ENCODE measurements at places on chromosomes 13 and 19.

GRCh38 chr19:34588249-34588648 lies 88.7 kb downstream of the SCGB2B2 start:
- DNase-seq, result no peak

- no peak for DNase-seq
Observed at GRCh38 chr13:91346850-91347201, 661 bp upstream of the MIR17HG start.

GRCh38 chr19:1110809-1111640 lies 7.2 kb downstream of the GPX4 start:
- DNase-seq, result no peak

DNA sequence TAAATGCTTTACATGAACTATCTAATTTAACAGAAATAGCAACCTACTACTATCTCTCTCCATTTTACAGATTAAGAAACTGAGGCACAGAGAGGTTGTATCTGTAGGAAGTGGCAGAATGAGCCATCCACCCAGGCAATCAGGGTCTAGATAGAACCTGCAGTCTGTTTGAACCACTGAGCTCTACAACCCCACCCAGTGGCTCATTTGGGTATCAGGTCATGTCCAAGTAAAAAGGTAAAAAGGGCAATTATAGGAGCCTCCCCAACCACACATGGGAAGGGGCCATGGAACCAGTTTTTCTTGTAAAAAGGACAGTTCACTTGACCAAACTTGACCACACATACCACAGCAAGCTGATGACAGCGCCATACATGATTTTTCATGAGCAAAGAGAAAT lies 92.9 kb upstream of the SGCG start:
- no peak for DNase-seq

DNA sequence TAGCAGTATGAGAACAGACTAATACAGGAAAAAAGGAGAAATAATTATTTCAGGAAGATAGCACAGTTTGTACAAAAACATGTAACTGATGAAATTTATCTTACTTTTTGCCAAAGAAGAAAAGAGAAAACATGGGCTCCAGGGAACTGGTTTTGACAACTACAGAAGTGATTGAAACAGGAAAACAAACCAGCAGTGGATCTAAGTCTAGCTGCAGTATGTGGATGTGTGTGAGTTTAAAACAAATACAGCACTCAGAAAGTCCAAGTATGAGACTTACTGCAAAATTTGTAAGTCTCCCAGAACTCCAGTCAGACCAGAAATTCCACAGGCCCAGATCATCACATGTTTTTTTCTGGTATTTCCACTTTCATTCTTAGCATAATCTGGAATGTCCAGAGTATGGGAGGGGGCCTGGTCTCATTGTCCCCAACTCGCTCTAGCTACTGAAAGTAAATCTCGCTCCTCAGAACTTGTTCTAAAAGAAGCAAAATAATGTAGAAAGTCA lies 259.5 kb downstream of the NHLRC3 start:
- no peak for DNase-seq

GRCh38 chr19:18422530-18423191 lies 3.5 kb downstream of the SSBP4 start:
- DNase-seq, result no peak

DNA sequence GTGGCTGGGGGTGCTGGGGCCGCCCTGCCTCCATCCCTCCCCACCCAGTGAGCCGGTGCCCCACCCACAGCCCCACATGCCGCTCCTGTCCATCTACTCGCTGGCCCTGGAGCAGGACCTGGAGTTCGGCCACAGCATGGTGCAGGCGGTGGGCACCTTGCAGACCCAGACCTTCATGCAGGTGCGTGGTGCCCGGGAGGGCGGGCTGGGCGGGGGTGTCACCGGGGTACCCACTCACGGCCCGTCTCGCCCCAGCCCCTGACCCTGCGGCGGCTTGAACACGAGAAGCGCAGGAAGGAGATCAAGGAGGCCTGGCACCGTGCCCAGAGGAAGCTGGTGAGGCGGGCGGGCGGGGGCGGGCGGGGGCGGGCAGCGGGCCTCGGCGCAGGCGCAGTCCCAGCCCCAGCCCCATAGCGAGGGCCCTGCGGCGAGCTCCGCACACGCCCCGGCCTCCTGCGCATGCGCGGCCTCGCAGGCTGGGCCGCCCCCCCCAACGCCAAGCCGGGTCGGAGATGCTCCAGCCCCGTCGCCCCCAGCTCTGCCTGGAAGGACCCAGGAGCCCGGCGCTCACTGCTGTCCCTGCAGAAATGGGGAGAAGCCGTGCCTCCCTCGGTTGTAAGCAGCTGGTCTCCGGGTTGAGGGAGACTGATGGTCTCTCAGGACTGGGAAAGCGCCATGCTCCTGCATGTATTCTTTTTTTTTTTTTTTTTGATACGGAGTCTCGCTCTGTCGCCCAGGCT lies 7.7 kb downstream of the ARHGAP45 start:
- DNase-seq, result peak; percentile 88

- DNase-seq, result no peak
Observed at GRCh38 chr13:50668049-50668448, 175.4 kb downstream of the DLEU7 start.

DNA sequence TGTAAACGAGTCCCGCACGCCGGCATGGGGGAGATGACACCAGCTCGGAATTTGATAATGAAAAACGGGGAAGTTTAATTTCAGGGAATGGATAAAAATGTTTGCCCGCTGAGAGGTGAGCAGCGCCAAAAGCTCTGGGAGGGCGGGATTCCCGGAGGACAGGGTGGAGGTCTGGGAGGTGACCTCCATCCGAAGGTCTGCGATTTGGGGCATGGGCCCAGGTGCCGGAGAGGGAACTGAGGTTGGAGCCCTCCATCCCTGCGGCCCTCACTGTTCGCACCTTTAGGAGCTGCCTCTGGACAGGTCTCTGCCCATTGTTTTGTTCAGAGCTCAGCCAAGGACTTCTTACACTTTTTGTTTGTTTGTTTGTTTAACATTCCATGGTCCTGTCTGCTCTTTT lies 129.8 kb downstream of the URI1 start:
- no peak for DNase-seq

DNA sequence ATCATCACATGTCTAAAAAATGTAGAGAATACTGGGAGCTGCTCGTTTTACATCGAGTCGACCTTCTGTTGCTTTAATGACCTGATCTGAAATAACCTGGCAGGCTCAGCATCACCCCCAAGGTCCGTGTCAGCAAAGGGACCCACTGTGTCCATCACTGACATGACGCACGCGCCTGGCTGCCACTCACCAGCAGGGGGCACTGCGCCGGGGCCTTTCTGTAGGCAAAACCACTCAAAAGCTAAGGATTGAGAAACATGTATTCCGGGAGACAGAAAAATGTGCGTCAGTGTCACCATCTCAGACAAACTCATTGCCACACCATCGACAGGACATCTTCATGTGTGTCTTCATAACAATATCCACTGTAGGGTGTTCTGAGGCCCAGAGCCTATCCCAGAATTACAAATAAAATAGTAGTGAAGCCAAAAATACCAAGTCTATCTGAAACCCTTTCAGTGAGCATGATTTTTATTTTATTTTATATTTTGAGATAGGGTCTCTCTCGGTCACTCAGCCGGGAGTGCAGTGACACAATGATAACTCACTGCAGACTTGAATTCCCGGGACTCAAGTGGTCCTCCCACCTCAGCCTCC lies 130.3 kb upstream of the LSM14A start:
- no peak for DNase-seq

DNA sequence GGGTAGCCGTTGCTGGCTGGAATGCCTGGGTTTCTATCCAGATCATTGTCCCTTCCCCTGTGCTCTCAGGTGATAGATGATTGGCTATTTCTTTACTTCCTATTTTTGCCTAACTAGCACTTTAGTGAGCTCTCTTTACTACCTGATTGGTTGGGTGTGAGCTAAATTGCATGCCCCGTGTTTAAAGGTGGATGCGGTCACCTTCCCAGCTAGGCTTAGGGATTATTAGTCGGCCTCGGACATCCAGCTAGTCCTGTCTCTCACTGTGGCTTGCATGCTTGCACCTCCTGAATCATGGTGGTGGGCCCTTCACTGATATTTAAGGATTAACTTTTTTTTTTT lies 10.1 kb downstream of the TTYH1 start:
- no peak for DNase-seq

DNA sequence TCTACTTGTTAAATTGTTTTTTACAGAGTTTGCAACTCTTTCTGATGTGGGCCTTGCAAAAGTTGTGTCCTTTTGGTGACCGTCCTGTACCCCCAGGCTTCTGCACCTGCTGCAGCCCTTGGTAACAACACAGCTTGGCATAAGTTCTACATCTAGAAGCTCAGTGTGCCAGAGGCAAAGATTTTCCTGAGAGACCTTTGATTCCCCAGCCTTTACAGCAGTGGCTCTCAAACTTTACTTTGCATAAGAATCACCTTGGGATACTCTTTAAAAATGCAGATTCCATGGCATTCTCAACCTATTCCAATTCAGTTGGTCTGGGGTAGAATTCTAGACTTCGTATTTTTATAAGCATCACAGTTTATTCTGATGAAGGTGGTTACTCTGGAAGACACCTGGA lies 260.9 kb downstream of the DCT start:
- no peak for DNase-seq

DNA sequence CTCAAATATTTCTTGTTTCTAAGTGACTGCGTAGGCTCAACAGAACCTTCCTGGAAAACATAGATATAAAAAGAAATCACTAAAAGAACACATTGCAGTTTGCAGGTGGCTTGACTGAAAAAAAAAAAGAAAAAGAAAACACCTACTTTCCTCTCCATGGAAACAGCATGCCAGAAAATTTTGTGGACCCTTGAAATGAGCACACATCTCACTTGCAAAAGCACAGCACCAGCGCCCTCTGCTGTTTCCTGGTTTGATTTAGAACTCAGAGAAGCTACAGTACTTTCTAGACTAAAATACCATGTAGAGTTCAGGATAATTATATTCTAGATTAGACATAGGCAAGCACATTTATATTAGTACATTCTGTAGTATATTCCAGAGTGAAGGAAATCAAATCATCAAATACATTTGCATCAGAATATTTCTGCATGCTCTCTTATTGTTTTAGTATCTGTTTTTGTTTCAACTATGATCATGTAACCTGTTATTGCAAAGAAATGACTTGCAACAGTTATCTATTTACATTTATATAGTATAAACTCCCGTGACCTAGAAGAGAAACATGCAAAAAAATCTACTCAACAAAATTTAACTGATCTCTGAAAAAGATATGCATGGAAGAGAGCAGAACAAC lies 22.3 kb upstream of the XPO4 start:
- DNase-seq, result peak; percentile 50

DNA sequence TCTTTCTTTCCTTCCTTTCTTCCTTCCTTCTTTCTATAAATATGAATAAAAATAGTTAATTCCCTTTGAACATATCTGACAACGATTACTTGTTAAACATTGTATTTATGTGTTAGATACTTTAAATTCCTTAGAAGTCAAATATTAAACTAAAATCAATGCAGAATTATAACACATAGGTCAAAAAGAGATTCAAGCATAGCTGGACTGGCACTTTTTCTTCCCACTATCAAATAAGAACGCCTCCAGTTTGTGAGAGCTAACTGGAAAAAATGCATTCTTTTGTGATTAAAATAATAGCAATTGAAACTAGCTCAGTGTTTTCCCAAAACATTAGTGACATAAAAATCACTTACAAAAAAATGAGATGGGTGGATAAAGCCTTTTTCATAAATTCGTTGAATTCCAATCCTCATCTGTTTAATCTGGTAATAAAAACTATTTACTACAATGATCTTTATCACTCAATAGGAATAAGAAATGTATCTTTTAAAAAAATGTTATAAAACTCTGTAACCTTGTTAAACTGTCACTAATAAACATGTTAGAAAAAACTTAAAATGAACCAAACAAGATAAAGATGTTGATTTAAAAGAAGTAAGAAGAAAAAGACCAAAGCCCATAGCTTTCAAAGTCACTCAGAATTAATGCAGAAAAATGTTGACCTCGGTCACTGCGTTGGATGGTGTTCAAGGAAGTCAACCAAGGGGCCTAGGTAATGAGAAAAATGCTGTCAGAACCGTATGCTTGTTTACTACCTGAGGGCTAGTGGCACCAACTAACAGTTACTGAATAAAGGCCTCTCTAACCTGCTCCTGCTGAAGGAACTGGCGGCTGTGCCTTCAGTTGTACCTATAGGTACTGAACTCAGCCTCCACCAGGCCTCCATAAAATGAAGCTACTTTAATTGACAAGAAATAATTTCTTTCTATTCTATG lies 1039.5 kb upstream of the SLC10A2 start:
- DNase-seq, result no peak

DNA sequence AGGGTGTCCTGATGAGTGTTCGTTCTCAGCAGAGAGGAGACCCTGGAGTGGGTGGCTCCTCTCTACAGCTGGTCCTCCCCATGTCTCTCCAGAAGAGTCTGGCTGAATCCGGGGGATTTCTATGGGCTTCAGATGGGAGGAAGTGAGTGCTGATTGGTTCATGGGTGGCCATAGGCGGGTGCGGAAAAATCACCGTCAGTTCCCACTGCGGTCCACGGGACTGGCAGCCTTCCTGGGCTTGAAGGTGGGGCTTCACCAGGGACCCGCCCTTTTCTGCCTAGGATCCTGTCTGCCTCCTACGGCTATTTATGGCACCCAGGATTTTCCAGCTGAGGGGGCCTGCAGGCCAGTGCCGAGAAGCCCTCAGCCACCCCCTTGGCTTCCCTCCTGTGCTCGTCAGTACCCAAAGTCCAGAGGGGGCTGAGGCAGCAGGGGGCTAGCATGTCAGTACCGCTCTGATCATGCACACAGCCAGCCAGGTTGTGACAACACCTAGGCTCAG lies 18.4 kb downstream of the CPB2 start:
- DNase-seq, result no peak

DNA sequence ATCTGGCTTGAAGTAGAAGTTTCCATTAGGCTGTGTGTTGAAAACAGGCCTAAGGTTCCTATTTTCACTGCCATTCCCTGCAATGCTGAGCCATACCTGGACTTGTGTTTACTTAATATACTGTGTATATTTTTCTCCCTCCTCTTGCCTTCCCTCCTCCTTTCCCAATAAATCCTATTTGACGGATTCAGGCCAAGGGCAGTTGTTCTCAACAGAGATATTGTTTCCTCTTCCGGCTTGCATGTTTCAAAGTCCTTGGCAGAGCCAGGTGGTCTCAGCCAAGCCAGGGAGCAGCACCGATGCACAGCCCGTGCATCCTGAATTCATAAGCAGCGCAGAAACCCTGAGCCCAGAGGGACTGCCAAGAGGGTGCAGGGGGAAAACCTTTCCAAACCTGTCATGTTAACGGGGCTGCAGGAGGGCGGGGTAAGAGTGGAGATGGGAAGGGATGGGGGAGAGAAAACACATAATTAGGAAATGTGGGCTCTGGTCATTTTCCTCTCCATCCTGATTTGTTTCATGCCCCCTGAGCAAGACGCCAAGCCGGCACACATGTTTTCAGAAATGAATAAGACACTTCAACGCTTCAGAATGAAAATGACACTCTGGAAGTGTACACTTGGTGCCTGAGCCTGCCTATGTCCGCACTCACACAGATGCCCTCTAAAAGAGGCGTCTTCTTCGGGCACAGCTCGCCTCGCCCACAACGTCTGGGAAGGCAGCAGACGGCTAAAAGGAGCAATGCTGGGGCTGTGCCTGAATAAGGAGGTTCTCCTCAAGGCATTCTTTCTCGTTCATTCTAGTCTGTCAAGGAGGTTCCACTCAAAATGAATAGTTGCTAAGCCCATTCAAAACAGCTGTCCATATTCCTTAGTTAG lies 149.3 kb upstream of the UBL3 start:
- DNase-seq, result no peak

GRCh38 chr13:110961959-110962358 lies 47.1 kb upstream of the ANKRD10 start:
- no peak for DNase-seq

GRCh38 chr13:97567510-97568243 lies 133.7 kb downstream of the RAP2A start:
- DNase-seq, result no peak
